Immature natural killer cell (primary cell): ENCODE measurements at places on chromosomes 1 and 21.

GRCh38 chr1:12480748-12481362, 137.2 kb downstream of the DHRS3 start:
- H3K27ac ChIP-seq: peak overlapping the region; percentile 93
- no peak overlapping the region for H3K4me3 ChIP-seq
- peaks cover 64% of the 10 kb centered on the region for H3K4me1 ChIP-seq
- peaks cover 7% of the 10 kb centered on the region for H3K36me3 ChIP-seq
- no peaks in the 10 kb centered on the region for H3K27me3 ChIP-seq

GRCh38 chr1:85576266-85576641, 4.3 kb upstream of the CCN1 start:
- peak overlapping the region; percentile 64 for H3K4me3 ChIP-seq
- H3K4me1 ChIP-seq: peaks cover 23% of the 10 kb centered on the region
- no peaks in the 10 kb centered on the region for H3K36me3 ChIP-seq

GRCh38 chr1:45093334-45093733, 81.3 kb downstream of the UROD start:
- H3K4me3 ChIP-seq: no peak overlapping the region
- no peaks in the 10 kb centered on the region for H3K4me1 ChIP-seq
- no peak for DNase-seq
- no peak overlapping the region for H3K27ac ChIP-seq
- no peaks in the 10 kb centered on the region for H3K36me3 ChIP-seq

DNA sequence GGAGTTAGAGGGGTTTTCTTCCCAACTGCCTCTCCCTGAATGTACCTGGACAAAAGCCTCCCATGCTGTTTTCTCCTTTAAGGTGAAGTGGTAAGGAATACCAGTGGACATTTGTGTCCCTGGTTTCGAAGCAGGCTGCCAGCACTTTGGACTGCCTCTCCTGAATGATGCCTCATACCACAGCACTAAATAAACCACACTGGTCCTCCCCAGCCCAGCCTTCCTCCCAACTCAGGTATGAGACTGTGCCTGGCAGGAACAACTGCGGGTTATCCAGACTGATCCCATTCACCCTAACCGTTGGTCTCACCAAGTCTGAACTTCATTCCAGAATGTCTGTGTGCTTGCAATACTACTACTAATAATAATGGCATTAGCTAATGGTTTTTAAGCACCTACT, 9.3 kb downstream of the COQ8A start:
- no peak for DNase-seq
- H3K27ac ChIP-seq: no peak overlapping the region
- no peak overlapping the region for H3K4me3 ChIP-seq
- peaks cover 1% of the 10 kb centered on the region for H3K27me3 ChIP-seq
- H3K36me3 ChIP-seq: no peaks in the 10 kb centered on the region

DNA sequence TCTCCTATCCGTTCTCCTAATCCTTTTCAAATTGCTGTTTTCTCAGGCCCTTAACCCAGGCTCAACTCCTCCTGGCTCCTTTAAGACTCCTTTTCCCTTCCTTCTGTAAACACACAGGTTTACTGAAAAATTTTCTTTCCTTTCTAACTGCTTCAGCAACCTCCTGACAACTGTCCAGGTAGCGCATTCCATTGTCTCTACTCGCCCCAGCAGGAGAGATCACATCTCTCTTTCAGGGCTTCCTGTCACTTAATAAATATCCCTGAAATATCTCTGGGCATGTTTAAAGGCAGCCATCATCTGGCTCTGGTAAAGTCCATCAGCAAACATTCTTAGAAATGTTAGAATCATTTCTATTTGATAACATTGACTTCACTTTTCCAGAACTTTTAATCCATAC, 211.2 kb upstream of the PTBP2 start:
- no peak overlapping the region for H3K27ac ChIP-seq
- no peaks in the 10 kb centered on the region for H3K36me3 ChIP-seq
- no peaks in the 10 kb centered on the region for H3K4me1 ChIP-seq
- DNase-seq: no peak
- no peak overlapping the region for H3K4me3 ChIP-seq

- H3K4me3 ChIP-seq: no peak overlapping the region
- H3K4me1 ChIP-seq: peaks cover 7% of the 10 kb centered on the region
- no peak for DNase-seq
- H3K27me3 ChIP-seq: no peaks in the 10 kb centered on the region
Measured at GRCh38 chr1:33328817-33329216, 7.9 kb upstream of the A3GALT2 start.

GRCh38 chr1:186633116-186633515, 47.1 kb downstream of the PTGS2 start:
- H3K4me3 ChIP-seq: no peak overlapping the region
- H3K27ac ChIP-seq: no peak overlapping the region
- H3K4me1 ChIP-seq: peaks cover 7% of the 10 kb centered on the region
- H3K27me3 ChIP-seq: no peaks in the 10 kb centered on the region
- H3K36me3 ChIP-seq: no peaks in the 10 kb centered on the region

DNA sequence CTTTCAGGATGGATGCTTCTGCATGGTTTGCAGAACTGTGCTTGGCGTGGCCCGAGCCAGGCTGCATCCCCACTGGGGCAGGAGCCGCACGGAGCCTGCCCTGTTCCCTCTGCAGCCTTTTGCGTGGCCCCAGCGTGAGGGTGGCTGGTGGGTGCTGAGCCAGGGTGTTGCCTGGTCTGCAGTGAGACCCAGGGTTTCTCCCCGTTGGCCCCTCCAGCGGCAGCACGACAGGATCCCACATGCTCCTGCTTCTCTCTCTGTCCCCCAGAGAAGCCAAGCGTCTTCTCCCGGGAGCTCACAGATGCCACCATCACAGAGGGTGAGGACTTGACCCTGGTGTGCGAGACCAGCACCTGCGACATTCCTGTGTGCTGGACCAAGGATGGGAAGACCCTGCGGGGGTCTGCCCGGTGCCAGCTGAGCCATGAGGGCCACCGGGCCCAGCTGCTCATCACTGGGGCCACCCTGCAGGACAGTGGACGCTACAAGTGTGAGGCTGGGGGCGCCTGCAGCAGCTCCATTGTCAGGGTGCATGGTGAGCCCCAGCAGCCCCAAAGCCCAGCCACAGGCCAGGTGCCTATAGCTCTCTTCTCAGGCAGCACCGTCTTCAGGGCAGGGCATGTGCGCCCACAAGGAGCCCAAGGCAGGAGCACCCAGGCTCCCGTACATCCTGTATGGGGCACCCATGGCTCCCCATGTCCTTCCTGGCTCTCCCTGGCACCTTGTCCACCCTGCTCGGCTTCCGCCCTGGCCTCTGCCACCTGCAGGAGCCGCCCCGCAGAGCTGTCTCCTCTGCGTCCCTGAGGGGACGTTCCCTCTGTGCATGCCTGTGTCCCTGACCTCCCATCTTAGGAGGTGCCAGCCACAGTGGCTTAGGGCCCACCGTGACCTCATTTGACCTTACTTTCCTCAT, 78.9 kb downstream of the OBSCN start:
- H3K36me3 ChIP-seq: no peaks in the 10 kb centered on the region
- no peak for DNase-seq
- H3K4me1 ChIP-seq: peaks cover 7% of the 10 kb centered on the region

- DNase-seq: no peak
- peaks cover 6% of the 10 kb centered on the region for H3K27me3 ChIP-seq
- no peak overlapping the region for H3K4me3 ChIP-seq
- no peak overlapping the region for H3K27ac ChIP-seq
Measured at GRCh38 chr21:42150474-42151085, 68.4 kb upstream of the ABCG1 start.
